ENCODE measurements at places on chromosomes 5 and 9.

- no peak for DNase-seq
Measured at GRCh38 chr5:76291305-76292077, 111.6 kb upstream of the IQGAP2 start.

DNA sequence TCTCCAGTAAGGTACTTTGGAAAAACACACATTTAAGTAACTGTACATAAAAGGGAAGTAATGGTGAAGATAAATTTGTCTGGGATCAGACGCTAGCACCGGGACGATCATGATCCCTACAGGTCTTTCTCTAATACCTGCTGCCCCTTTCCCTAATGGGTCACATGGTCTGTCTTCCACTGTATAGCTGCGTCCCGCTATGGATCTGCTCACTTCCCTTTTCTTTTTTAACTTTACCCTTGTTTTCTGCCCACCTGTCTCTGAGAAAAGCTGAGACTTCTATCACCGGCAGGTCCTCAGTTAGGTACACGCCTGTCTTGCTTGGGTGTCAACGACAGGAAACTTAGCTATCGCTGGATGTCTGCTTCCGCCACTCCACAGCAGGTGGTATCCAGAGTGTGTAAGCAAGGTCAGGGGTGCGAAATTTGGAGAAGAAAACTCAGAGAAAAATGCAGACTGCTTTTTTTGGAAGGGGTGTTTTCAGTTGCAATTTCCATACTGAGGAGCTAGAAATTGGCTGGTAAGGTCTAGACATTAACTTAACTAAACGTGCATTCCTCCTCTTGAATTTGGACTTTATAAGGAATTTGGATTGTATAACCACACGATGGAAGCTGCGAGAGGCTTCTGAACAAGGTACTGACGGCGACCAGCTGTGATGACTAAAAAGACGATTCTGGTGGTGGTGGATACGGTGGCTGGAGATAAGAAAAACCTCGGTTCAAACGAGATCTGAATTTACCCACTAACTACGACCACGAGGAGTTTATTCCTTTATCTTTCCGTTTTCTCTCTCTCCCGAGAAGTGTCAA lies 1.1 kb upstream of the ICE1 start:
- no peak for DNase-seq

- DNase-seq, result no peak
Measured at GRCh38 chr9:36739373-36740116, 166.8 kb downstream of the MELK start.

- no peak for DNase-seq
Measured at GRCh38 chr5:109155625-109156024, 254.1 kb downstream of the PJA2 start.

DNA sequence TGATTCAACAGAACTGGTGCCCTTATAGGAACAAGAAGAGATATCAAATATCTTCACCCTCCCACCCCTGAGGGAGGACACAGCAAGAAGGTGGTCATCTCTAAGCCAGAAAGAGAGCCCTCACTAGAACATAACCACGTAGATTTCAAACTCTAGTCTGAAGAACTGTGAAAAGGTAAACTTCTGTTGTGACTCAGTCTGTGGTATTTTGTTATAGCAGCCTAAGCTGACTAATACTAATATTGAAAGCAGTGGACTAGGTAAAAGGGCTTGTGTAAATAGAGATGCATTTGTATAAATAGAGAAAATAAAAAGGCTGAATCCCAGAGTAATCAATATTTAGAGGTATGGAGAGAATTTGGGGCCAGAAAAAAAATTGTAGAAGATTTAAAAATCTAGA lies 157.6 kb upstream of the CCNH start:
- no peak for DNase-seq

- no peak for DNase-seq
Measured at GRCh38 chr9:79663300-79663699, 91.5 kb downstream of the TLE4 start.

- DNase-seq, result no peak
Measured at GRCh38 chr9:14372437-14373335, 58.7 kb upstream of the NFIB start.

GRCh38 chr5:151026679-151027078 lies 6.3 kb downstream of the GPX3 start:
- no peak for DNase-seq

- no peak for DNase-seq
Measured at GRCh38 chr9:34520096-34520495, 2.7 kb downstream of the ENHO start.

GRCh38 chr5:91313757-91314673 lies 69.1 kb downstream of the ARRDC3 start:
- peak; percentile 64 for DNase-seq

DNA sequence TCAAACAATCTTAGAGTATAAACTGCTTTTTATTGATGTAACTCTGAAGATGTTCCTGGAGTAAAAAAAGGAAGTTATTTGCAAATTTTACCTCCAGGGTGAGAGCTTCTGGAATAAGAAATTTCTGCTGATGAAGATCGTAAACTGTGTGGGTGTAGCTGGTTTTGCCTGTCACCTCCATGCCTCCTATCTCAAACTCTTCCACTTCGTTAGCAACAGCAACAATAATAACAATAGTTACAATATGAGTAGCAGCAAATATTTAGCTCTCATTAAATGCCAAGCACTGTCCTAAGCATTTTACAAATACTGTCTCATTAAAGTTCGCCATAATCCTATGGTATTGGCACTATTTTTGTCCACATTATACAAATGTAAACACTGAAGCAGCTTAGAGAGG lies 57.9 kb downstream of the GCNT1 start:
- DNase-seq, result no peak

GRCh38 chr9:7794196-7794595 lies 5.4 kb downstream of the DMAC1 start:
- no peak for DNase-seq

- DNase-seq, result no peak
Measured at GRCh38 chr5:151150471-151151262, 6.9 kb downstream of the ANXA6 start.

GRCh38 chr9:118809160-118809625 lies 560.0 kb downstream of the BRINP1 start:
- DNase-seq, result no peak

GRCh38 chr9:16712787-16713186 lies 157.7 kb downstream of the BNC2 start:
- DNase-seq, result no peak

DNA sequence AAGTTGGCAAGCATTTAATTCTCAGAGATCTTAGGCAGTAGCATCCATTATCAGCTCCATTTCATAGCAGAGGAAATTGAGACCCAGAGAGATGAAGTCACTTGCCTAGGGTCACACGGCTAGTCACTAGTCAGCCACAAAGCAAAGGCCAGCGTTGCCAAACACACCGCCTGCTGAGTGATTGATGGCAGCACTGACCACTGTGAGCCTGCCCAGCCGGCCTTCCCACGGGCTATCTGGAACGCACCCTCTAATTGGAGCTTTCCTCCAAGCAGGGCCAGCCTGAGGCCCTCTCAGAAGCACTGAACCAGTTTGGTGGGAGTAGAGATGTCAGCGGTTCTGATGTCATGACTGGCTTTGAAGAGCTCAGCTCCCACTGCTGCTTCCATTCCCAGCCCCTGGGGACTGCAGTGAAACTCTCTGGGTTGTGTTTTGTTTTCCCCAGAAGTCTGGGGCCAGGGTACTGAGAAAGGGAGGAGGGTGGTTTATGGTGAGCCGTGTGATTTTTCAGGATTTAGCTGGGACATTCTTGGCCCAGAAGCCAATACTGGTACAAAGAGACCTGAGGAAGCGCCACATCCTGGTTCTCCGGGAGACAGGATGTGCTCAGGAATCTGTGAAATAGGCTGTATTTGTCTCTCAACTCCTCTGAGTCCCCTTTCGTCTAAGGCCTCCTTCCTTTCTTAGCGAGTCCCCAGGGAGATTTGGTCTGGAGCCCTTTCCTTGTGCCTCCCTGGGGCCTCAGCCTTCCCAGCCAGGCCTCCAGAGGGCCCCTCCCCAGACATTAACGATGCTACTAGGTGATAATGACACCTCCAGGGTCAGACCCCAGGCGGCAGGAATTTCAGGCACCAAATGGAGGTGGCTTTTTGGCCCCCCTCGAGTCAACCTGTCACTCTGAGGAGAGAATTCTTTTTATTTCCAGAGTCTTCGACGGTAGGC lies 44.5 kb downstream of the SPRY4 start:
- DNase-seq, result no peak

GRCh38 chr9:130935648-130936271 lies 3.3 kb downstream of the FIBCD1 start:
- DNase-seq, result no peak

GRCh38 chr5:133130387-133131118 lies 78.7 kb downstream of the HSPA4 start:
- no peak for DNase-seq

GRCh38 chr9:32503008-32503407 lies 23.0 kb downstream of the RIGI start:
- no peak for DNase-seq

DNA sequence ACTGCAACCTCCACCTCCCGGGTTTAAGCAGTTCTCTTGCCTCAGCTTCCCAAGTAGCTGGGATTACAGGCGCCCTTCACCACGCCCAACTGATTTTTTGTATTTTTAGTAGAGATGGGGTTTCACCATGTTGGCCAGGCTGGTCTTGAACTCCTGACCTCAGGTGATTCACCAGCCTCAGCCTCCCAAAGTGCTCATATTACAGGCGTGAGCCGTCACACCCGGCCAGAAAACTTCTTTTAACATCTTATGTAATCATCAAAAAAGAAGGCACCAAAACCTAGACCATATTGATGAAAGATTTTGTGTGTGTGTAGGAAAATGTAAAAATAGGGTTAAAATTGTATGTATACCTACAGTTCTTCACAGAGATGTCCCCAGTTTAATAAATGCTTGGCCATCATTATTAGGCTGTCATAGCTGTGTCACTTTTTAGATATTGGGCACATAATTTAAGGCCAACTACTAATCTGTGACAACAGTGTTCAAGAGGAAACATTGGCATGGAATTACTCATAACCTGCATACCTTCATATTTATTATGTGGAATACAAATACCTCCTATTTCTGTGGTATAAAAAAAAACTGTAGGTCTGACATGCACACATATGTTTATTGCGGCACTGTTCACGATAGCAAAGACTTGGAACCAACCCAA lies 44.4 kb downstream of the RAD50 start:
- DNase-seq, result no peak

- no peak for DNase-seq
Measured at GRCh38 chr5:90477073-90477472, 2.4 kb downstream of the POLR3G start.

All from NCI-H1930 (cell line).